Psoas muscle (tissue), 8 donors: ENCODE measurements at places on chromosomes 5 and 9.

DNA sequence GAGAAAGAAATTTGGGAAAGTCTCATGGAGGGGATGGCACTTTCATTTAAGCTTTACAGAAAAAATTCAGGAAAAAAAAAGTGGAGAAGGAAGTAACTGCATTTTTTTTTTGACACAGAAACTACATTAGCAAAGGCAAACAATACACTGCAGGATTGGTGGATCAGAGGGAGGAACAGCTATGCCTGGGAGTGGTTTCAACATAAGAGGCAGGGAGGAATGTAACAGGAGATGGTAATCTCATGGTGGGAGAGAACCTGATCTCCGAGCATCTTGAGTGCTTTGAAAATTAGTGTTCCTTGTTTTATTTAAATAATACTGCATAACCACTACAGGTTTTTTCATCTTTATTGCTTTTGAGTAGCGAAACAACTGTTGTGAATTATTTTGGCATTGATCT, 249.4 kb downstream of the FAM170A start:
- DNase-seq, result no peak

DNA sequence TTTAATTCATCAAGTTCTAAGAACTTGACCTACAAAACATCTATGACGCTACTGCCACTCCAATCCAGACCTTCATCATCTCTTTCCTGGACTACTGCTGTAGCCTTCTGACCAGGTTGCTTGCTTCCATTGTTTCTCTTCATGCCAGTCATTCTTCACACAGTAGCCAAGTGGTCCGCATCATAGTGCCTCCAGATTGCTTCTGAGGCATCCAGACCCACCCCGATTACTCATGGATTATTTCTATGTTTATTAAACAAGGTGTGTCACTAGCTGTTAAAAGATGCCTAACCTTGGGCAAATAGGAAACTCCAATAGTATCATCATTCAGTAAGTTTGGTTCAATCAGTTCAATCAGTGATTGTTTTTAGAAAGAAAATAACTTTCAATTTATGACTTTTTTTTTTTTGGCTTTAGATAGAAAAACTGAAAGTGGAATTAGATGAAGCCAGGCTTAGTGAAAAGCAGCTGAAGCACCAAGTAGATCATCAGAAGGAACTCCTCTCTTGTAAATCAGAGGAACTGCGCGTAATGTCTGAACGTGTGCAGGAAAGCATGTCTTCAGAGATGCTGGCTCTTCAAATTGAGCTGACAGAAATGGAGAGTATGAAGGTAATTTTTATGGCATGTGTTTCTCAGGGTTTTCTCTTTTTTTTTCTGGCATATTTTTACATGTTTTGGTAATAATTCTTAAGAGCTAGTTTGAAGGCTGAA, 9.5 kb downstream of the SPDL1 start:
- no peak for DNase-seq

DNA sequence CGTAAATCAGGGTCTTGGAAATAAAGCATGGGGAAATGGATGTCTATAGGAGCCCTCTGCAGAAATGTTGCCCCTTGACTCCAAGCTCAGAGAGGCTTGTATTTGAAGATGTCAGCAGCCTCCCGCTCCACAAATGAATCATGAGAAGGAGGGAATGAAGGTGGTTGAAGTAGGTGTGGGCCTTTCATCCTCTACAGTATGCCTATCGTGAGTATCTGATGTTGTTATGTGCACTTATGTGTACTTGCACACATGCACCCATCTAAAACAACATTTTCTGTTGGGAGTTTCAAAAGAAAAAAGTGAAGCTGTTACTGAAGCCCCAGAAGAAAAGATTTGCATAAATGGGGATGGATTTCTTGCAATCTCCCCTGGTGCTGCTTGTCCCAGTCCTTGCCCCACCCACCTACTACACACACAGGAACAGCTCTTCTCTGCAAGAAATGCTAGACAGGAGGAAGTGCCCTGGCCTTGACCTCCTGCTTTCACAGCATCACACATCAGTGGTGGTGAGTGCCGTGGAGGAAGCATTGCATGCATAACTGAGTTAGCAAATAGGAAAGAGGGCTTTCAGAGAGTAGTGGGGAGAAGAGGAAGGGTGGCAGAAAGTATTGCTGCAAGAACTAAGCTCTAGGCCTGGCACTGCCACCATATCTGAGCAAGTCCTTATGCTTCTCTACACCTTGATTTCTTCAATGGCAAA, 156.1 kb downstream of the SNX18 start:
- peak; percentile 26 for DNase-seq

- peak; percentile 72 for DNase-seq
These were observed 84.7 kb downstream of the CSNK1A1 start for GRCh38 chr5:149466457-149466972.

DNA sequence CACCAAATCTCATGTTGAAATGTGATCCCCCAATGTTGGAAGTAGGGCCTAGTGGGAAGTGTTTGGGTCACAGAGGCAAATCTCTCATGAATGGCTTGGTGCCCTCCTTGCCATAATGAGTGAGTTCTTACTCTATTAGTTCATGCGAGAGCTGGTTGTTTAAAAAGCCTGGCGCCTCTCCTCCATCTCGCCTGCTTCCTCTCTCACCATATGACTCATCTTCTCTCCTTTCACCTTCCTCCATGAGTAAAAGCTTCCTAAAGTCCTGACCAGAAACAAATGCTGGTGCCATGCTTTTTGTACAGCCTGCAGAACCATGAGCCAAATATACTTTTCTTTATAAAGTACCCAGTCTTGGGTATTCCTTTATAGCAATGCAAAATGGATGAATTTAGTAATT, 20.9 kb upstream of the ARHGAP26 start:
- DNase-seq, result no peak

DNA sequence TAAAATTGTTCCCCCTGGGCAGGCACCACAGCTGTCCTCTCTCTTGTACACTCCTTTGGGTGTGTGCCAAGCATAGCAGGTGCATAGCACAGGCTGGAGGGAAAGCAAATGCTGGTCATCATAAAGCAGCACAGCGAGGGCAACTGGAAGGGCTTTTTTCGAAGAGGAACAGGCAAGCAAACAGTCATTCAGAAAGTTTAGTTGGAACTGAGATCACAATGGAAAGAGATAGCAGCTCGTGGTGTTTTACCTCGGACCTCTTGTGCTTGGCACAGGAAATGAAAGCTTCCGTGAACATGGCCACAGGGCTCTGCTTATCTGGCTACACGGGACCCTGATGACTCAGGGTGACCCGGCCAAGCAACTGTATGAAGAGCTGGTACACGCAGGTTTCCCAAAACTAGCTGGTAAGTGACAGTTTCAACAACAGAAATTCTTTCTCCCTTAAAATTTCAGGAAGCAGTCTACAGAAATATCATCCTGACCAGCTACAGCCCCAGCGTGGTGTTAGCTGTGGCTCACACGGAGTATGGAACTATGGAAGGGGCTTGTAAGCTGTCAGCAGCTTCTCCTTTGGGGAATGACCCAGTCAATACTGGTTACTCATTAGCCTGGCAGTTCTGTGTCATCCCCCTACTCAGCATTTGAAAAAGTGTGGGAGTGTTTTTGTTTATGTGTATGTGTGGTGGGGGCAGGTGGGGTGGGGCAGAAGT, 48.1 kb downstream of the POC5 start:
- peak; percentile 26 for DNase-seq

DNA sequence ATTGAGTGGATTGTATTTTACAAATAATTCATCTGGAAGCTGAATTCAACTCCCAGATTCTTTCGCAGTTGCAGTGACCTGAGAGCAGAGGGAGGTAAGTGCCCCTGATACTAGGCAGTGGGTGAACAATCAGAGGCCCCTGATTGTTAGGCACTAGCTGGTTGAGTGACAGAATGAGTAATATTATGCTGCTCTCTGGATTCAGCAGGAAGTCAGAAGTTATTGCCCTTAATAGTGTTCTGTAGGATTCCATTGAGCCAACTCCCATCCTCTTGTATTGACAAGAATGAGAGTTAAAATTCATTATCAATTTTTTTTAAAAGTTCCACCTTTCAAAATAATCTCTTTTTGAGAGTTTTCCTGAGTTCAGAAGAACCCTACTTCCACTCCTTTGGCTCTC, 301.2 kb downstream of the DTWD2 start:
- no peak for DNase-seq

GRCh38 chr9:107261106-107261505, 22.0 kb upstream of the RAD23B start:
- no peak for DNase-seq

DNA sequence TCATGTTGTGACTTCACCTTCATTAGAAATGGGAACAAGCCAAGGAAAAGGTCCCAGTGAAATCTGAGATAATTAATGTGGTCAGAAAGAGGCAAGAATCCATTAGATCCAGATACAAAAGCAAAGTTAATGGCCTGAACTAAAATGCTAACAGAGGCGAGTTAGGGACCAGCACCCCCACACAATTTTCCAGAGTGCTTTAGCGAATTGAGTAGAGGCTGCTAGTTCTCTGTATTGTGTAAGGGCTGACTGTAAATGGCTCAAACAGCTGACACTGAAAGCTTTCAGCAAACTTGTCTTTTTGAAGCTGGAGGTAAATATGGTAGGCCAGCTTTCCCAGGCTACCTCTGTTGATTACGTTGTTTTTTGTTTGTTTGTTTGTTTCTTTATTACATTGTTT, 75.5 kb downstream of the CSNK1A1 start:
- DNase-seq, result no peak

DNA sequence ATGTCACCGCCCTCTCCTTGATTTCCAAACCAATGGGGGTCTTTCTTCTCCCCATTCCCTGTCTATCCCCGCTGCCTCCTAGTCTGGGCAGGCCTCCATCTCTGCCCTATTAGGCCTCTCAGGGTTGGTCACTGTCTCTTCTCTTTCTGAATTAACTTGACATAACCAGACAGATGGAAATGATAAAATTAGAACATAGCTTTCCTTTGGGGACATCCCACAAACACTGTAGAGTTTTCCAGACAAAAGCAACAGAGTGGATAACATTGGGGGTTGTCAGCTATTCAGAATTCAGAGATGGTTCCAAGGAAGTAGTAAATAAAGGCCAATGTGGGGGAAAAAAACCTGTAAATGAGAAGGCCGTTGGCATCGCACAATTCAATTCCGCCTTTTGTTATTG, 24.7 kb downstream of the LHX6 start:
- DNase-seq, result no peak

DNA sequence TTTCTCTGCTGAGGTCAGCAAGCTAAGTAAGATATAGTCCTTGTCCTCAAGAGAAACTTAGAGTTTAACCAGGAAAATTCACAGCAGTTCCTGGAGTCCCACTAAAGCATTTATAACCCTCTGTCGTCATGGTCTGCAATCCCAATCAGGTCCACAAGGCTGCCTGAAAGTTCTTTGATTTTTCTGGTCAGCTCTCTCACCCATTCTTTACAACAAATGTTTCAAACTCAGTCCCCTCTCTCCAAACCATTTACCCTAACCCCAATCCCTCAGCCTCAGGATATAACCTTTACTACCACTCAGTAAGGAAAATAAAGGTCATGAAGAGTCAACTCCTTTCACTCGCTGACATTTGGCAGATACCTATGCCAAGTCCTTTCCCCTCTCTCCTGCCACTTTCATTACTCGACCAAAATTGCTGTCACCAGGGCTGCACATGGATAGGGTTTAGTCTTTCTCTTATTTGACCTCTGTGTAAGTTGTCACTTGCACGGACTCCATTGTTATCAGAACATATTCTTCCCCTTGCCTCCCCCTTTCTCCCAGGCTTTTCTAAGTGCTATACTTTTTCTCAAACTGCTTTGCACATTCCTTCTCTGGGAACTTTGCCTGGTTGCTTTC, 936.6 kb downstream of the NR2F1-AS1 start:
- DNase-seq, result no peak

GRCh38 chr9:84027201-84027600, 46.6 kb downstream of the RMI1 start:
- DNase-seq, result no peak

- no peak for DNase-seq
These were observed 26.4 kb downstream of the ARHGEF28 start for GRCh38 chr5:73652391-73652790.

DNA sequence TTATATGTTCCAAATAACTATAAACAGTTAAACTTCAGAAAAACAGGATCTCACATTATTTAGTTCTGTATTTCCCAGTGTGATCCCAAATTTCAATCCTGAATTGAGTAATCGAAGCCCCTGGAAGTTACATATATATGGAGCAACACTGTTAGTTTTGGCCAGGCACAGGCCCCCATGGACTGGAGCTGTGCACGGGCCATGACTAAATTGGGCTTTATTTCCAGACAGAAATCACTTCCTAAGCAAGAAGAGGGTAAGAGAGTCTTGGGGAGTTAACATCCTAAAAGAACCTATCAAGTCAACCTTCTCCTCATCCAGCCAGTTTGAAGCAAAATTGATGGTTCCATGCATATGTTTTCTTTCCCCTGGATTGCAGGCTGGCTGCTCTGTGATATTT, 393.0 kb downstream of the TMEM167A start:
- no peak for DNase-seq

DNA sequence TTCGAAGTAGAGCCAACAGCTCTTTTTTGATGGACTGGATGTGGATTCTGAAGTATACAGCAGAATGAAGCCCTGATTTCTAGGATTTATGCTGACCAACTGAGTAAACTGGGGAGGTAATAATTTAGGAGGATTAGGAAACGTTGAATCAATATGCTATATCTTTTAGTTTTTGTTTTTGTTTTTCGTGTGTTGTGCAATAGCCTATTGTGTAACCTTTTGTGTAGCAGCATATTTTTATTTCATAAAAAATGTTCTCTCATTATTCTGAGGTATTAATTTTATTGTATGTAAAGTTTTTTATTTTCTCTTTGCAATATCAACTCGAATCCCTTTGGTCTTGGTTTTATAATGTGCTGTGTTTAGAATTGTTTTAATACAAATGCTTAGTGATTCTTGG, 902.3 kb downstream of the EFNA5 start:
- no peak for DNase-seq

DNA sequence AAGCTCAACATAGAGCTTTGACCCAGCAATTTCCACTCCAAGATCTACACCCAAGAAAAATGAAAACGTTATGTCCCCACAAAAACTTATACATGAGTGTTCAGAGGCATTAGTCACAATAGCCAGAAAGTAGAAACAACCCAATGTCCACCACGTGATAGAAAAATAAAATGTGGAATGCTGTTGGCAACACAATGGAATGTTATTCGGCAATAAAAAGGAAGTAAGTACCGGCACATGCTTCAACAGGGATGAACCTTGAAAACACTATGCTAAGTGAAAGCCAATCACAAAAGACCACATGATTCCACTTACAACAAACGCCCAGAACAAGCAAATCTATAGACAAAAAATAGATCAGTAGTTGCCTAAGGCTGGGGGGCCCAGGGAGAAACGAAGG, 6.0 kb downstream of the UBQLN1 start:
- no peak for DNase-seq

DNA sequence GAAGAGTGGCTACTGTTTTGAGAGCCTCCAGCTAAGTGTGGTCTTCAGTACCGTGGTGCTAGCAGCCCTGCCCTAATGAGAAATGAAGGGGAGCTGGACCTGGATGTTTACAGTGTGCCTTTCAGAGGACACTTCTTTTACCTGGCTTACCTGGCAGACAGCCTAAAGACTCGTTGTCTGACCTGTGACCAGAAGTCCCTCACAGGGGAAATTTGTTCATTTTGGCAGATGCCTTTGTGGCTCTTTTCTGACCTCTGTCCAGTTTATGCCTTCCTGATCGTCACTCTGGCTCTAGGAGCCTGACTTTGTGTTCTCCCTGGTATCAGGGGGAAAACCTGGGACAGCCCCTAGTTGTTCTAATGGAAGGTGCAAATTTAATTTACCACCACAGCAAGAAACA, 475.1 kb downstream of the DMRTA1 start:
- DNase-seq, result no peak
